ENCODE measurements at places on chromosomes 16 and 17.

- DNase-seq = peak; percentile 33
These were observed 3.6 kb downstream of the C17orf58 start for GRCh38 chr17:67992548-67993152.

GRCh38 chr17:70774339-70775117 is 605.2 kb downstream of the KCNJ2 start:
- DNase-seq = no peak

DNA sequence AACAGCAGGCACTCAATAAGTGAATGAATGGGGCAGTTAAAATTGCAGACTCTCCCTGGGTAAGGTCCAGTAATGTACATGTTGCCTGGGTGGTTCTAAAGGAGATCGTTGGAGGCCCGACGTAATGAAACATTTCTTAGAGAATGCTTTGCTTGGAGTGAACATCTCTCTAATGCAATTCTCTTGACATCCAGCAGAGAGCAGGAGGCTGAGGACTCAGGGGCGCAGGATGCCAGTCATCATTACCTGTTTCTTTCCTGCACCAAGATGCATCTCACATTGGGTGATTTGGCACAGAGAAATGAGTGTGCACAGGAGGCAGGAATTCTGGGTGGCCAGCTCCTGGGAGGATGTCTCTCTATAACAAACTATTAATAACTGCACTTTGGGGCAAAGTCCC is 130.3 kb upstream of the RBBP6 start:
- DNase-seq = no peak

DNA sequence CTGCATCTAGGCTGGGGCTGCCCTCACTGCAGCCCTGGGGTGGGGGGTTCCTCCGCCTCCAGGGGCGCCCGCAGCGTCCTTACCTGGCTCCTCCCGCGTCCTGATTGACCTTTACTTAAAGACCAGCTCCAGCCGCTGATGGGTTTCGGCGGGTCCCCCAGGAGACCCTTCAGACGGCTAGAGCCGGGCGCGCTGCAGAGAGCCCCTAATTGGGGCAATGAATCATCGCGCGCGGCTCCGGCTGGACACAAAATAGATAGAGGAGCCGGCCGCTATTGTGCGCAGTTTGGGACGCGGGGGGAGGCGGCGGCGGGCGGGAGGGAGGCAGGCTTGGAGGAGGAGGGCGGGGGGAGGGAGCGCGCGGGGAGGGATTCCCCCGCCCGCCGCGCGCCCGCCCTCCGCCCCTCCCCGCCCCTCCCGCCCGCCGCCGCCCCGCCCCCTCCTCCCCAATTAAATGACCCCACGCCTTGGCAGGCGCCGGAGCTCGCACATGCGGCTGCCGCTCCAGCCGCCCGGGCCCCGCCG is 56.5 kb upstream of the CIBAR2 start:
- DNase-seq = peak; percentile 84

- DNase-seq = peak; percentile 87
These were observed 100.9 kb downstream of the PARN start for GRCh38 chr16:14529010-14529669.

DNA sequence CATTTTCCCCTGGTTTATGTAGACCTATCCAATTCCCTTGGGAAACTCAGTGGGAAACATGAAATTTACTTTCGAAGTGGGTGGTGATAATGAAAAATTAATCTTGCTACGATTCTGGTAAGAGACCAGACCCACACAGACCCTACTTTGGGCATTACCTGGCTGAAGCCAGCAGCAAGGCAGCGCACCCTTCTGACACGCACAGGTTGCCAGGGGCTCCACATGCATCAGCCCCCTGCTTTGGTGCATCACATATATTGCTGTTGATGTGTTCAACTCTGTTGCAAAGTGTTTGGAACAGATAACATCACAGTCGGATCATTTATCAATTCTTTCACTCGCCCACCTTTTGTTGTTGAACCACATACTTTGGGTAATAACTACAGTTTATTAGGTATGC is 26.6 kb downstream of the SMARCE1 start:
- no peak for DNase-seq

DNA sequence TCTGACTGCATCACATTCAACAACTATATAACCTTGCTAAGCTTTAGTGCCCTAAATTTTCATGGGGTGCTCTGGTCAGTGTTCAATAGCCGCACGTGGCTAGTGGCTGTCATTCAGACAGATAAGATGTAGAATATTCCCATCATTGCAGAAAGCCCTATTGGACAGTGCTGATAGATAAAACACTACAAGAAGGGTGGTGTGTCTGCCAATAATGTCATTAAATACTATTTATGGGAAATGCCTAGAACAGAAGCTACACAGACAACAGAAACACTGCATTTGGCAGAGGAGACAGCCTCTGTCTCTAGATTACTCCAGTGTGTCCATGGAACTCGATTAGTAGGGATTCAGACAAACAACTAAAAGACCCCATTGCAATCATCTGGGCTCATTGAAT is 28.4 kb upstream of the PMP22 start:
- no peak for DNase-seq

DNA sequence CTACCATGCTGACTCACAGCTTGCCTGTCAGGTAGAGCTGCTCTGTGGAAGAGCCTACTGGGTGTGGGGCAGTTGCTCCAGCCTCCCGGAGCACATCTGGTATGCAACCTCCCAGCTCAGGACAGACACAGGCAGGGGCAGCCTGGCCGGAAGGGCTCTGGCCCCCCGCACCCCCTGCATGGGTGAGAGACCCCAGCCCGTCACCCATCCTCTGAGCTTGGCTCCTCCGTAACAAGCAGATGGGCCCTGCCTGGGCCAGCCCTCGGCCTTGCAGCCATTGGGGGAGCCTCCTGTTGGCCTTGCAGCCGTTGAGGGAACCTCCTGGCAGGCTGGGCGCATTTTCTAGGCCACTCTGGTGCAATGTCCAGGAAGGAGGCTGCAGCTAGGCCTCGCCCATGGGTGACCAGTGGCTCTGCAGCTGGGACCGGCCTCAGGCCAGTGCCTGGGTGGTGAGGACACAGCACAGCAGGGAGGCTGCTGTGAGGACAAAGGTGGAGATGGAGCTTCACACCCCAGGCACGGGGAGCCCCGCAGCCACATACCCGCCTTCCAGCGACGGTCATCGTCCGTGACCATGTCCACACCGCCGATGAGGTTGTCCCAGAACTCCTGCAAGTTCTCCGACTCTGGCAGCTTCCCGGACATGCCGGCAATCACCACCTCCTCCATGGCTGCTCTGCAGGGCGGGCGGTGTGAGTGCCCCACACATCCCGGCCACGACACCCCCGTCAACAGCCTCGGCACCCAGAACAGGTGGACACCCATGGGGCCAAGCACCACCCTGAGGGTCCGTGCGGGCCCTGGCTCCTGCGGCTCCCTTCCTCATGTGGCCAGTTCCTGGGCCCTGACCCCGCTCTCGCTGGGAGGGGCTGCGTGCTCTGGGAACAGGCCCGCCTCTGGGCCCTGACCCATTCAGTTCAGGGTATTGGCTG is 2.0 kb downstream of the FASN start:
- DNase-seq = peak; percentile 22

- DNase-seq = no peak
These were observed 80.8 kb upstream of the TRAP1 start for GRCh38 chr16:3797904-3798811.

DNA sequence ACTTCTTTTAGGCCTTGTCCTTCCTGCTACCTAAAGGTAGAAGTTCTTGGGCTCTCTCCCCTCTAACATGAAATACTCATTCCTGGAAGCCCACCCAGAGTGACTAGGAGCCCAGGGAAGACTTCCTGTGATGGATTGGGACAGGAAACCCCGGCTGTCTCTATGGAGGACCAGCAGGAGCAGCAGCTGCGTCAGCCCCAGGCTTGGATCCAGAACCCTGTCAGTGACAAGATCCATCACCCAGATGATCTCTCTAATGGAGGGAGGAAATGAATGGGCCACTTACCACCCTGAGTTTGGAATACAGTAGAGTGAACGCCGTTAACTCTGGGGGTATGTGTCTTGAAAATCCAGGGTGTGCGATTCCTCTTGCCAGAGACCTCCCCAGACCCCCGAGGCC is 195.7 kb upstream of the WSCD1 start:
- no peak for DNase-seq

DNA sequence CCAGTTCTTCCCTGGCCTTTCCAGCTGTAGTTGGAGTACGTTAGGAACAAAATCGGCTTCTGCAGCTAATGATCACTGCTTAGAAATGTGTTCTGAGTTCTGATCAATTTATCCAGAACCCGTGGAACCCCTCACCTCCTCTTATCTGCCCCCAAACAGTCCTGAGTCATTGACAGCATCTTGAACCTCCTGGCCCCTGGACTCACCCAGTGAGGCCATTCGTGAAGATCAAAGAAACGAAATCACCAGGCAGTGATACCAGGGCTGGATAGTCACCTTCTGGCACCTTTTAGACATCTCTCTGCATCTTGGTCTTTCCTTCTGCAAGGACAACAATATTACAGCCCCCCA is 17.0 kb upstream of the EXOC7 start:
- DNase-seq = no peak

DNA sequence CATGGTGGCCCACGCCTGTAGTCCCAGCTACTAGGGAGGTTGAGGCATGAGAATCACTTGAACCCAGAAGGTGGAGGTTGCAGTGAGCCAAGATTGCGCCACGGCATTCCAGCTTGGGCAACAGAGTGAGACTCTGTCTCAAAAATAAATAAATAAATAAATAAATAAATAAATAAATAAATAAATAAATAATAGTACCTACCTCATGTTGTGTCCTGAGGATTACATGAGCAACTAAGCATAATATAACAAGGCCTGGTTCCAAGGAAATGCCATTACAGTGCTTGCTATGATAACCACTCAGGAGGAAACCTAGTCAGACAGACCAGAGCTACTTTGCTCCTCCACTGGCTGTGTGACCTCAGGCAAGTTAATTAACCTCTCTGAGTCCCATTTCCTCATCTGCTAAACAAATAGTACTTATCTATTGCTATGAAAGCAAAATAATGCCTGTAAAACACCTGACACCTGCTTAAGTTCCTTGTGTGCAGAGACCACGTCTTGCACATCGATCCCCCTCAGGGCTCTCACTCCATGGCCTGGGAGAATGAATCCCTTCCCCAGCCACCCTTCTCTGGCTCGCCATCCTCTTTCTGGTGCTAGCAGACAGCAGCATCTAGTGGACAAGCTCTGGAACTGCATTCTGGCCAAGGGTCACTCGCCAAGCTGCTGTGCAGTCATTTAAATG is 7.5 kb downstream of the EPOP start:
- peak; percentile 76 for DNase-seq

DNA sequence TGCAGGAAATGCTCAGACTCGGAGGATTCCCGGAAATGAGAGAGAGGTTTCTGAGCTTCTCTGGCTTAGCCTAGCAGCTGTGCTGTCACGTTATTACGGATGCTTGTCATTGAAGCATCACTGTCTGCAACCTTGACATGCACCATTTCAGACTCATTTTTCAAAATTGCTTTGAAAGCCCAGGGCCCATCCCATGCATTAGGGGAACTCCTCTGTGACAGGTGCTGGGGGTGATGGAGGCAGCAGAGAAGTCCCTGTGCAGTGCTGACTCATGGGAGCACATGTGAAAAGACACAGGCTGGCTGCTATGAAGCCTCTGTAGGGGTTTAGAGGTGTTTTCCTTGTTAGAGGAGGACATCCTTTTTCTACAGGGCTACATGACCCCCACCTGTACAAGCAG is 214.0 kb upstream of the MPHOSPH6 start:
- no peak for DNase-seq

- DNase-seq = no peak
These were observed 19.9 kb upstream of the TRAP1 start for GRCh38 chr16:3737181-3737580.

DNA sequence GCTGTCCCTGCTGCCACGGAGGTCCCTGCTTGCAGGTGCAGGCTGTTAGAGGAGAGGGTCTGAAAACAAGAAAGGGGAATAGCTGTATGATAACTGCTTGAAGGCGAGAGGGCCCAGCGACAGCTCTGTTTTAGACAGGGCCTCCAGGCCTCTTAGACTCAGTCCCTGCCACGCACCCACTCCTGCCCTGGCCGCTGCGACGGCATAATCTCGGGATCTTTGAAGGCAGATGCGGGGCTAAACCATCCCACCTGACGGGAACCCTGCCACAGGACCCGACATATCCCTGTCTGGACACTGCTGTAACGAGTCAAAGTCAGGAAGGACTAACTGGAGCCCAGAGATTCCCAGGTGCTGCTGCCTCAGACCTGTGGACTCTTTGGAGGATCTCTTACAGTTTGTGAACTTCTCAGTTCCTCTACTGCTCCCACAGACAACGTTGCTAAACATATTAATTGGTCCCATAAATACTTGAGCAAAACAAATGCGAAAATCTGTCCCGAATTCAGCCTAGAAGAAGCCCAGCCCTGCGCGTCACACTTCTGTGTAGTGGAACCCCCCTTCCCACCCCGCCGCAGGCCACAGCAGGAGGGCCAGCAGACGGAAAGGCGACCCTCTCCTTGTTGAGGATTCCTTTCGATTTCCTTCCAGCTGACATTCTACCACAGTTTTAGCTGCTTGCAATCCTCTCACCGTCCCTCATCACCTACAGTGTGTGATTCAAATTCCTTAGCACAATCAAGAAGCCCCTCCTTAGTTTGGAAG is 998 bp upstream of the TMEM11 start:
- no peak for DNase-seq

- DNase-seq = no peak
These were observed 13.6 kb upstream of the PYY start for GRCh38 chr17:43967251-43967875.

DNA sequence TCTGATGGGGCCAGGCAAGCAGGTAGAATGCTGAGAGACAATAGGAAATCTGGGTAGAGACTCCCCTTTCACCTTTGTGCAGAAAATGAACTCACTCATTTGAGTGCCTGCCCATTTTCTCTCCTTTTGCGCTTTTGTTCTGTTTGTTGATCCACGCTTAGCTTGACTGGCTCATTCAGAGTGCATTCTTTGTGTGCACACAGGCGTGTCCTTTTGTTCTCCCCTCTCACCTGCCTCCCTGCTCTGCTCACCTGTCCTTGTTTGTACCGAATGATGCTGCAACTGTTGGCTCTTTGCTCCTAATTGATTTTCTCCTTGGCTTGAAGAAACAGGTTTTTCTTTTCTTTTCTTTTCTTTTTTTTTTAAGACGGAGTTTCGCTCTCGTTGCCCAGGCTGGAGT is 15.8 kb downstream of the PGS1 start:
- DNase-seq = no peak

- no peak for DNase-seq
These were observed 25.6 kb upstream of the DOC2B start for GRCh38 chr17:206941-207560.
